ENCODE measurements at places on chromosomes 2 and 18.

- DNase-seq, result no peak
Measured at GRCh38 chr2:30233271-30234009, 2.1 kb downstream of the LBH start.

- no peak for DNase-seq
Measured at GRCh38 chr2:207243601-207244000, 77.9 kb upstream of the KLF7 start.

DNA sequence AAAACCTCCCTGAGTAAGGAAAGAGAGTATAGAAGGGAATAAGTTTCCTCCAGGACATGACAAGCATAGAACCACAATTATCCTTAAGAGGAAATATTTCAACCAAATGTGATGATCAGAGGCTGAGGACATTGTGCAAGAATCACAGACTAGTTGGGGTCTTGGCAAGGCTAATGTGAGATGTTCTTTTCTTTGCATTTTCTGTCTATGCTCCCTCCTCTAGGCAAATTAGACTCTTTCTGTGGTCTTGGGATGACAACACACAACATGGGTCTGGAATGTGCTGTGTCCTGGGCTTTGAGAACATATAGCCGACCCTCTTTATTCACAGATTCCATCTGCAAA, 32.0 kb upstream of the IL1RL1 start:
- no peak for DNase-seq

DNA sequence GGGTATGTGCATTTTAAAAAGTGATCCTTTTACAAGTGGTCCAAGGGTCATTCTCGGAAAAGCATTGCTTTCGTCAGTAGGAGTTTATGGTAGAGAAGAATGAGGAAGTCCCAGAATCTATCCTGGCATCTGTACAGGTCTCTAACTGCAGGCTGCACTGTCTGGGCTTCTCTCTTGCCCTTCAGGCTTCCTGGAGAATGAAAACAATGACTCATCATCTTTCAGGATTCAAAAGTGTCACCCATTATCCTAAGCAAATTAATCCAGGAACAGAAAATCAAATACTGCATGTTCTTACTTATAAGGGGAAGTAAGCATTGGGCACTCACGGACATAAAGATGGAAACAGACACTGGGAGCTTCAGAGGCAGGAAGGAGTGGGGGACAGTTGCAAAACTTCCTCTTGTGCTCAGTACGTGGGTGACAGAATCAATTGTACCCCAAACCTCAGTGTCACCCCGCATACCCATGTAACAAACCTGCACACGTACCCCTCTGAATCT, 60.2 kb upstream of the TXNDC2 start:
- no peak for DNase-seq

GRCh38 chr2:109680523-109681297, 66.5 kb downstream of the SOWAHC start:
- no peak for DNase-seq
